ENCODE measurements at places on chromosomes 11 and 22.

DNA sequence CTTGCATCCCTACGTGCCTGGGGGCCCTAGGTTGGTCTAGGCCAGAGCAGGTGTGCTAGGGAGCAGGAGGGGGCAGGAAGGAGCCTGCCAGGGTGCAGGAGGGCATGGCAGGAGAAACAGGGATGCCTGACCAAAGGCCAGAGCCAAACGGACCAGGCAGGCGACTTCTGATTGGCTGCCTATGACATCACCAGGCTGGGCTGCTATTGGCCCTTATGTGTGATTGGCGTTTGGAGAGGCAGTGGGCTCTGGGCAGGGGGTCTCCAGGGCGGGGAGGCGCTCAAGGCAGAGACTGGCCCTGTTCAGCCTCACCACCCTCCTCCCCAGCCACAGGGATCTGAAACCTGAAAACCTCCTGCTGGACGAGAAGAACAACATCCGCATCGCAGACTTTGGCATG, 44.4 kb downstream of the MOB2 start:
- no peak for DNase-seq

DNA sequence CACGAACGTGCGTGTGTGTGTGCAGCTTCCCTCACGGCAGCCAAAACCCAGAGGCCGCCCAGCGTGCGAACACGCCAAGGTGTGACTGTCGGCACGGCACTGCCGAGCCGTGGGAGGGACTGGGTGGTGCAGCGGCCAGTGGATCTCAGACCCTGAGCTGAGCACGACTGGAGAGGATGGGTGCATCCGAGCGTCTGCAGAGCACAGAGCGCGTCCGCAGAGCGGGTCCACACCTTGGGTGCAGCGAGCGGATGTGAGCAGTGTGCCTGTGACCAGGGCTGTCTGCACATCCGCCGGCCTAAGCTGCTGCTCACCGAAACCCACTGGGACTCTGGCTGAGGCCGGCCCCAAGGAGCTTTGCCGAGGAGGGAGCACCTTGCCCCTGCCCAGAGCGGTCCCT, 22.7 kb downstream of the PTDSS2 start:
- no peak for DNase-seq

DNA sequence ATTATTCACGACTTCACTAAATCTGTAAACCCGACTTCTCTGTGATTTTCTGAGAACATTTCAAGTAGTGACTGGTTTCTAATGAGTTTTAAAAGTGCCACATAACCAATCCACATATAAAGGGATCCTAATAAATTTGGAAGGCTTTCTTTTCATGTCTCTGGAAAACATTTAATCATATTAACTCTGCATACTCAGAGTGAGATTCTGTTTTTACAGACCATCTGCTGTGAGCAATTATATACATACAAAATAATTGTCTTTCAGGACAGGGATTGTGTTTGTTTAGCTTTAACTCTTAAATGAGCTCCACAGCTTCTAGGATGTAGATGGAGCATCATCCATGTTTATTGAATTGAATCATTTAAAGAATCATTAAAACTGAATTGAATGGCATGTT, 65.1 kb downstream of the PRMT3 start:
- no peak for DNase-seq

GRCh38 chr22:38097058-38097457, 13.1 kb upstream of the SLC16A8 start:
- DNase-seq = no peak

DNA sequence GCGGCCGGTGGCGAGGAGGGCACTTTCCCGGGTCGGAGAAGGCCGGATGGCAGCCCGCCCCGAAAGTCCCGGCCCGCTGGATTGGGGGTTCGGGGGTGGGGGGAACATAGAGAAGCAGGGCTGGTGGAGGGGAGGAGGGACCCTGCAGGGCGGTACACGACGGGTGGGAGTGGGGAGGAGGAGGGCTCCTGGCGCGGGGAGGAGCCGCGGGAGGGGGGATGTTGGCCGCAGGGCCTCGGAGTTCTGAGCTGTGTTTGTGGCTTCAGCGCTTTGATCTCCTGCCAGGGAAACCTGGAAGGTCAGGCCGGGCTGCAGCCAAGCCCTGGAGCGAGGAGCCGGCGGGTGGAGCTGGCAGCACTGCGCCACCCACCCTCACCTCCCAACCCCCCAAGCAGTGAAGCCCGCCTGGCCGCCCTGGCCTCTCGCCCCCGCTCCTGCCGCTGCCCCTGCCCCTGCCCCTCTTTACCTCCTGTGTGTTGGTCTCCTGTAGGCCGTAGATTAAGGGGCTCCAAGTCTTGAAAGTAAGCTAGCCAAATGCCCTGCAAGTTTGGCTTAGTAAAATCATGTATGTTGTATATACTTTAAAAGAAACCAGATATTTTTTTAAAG, 30.9 kb downstream of the C22orf31 start:
- DNase-seq = peak; percentile 78

GRCh38 chr11:43585877-43586608, 94.5 kb upstream of the HSD17B12 start:
- DNase-seq = no peak

DNA sequence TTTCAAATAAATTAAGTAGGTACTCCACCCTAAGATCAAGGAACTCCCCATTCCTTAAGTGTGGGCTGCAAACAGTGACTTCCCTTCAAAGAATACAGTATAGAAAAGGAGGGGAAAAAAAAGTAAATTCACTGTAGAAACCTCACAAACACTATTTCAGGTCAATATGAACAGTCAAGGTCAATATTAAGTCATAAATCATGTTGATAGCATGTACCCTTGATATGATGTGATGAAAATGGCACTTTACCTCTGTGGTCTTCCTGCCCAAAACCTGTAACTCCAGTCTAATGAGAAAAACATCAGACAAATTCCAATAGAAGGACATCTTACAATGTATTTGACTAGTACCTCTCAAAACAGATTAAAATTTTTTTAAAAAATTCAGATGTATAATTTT, 8.2 kb downstream of the CKAP5 start:
- DNase-seq = no peak

DNA sequence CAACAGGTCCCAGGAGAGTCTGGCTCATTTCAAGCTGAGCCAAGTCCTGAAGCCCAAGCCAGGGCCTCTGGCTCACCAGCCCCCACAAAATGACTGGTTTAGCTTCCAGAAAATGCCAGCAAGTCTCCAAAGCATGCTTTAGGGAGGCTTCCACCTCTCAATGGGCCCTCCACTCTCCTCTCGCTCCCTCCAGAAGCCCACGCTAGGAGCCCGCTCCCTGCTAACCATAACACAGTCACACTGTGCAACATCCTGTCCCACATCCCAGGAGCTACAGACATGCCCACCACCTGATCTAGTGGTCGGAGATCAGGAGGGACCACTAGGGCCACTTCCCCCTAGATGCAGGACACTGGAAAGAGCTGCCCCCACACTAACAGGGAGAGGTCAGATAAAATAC, 6.9 kb downstream of the SULT4A1 start:
- no peak for DNase-seq

DNA sequence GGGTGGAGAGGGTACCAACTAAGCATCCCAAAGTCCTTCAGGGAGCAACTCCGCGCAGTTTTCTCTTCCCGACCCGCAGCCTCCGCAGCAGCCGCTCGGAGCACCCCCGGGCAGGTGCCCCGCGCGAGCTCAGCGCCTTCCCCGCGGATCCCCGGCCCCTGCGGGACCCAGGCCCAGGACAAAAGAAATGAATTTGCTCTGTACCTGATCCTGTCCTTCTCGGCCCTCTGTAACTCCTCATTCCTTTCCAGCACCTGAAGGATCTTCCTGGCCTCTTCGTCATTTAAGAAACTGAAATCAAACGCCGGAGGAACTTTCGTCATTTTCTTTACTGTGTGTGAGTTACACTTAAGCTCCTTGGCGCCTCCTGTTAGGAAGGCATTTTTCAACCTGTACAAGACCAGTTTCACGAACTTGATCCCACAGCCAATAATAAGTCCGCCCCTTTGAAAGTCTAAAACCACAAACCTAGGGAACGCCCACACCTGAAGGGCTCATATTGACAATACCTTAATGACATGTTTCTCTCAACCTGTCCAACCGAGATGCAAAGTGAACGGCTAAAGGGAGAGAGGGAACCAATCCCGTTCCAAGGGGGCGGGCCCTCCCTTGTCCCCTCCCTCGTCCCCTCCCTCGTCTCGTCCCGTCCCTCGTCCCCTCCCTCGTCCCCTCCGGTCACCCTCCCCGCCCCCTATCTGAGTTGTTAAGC, at the start of gene EXPH5:
EXPH5 (minus strand) TSS at position 555 of the 709 bp plus-strand sequence; CDS start at position 323, 232 bp downstream.
- DNase-seq = peak; percentile 83

DNA sequence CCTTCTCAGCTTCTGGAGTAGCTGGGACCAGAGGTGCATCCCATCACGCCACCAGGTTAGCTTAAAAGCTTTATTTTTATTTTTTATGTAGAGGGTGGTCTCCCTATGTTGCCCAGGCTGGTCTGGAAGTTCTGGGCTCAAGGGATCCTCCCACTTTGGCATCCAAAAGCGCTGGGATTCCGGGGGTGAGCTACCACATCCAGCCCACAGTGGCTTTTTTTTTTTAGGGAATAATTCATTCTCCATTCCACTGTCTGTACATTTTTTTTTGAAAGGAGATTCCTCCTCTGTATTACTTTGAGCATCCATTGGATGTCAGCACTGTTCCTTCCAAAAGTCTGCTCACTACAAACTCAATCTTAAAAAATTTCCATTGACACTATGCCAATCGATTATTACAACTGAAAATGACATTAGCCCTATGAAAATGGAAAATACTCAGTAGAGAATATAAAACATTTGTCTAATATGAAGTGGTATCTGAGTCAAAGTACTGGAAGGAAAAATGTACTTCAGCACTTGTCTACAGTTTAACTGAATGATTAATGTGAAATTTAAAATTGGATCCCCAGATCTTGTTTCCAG, 1.3 kb upstream of the LPXN start:
- no peak for DNase-seq

DNA sequence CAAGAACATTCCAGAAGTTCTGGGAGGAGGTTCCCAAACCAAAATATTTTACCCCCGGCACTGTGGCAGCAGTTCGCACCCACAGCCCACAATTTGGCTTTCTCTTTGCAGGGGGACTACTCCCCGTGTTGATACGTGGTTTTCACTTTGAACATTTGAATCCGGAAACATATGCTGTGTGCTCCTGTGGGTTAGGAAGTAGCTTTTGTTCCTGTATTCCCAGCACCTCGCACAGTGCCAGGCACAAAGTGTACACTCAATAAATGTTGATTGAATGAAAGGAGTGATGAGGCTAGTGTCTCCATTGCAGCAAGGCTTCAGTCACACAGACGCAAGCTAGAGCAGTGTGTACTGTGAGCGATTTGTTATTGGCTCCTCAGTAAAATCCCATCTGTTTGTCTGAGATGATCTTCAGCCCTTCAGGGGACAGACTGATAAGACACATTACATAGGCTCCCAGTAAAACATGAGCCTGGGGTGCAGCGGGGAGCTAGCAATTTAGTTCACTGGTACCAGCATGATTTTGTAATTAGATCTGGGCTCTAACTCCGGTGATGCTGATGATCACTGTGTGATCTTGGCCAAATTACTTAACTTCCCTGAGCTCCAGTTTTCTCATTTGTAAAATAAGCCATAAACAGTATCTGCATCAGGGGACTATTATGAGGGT, 2.2 kb downstream of the LAYN start:
- DNase-seq = no peak

GRCh38 chr11:15367695-15368094, 253.0 kb downstream of the INSC start:
- DNase-seq = no peak

DNA sequence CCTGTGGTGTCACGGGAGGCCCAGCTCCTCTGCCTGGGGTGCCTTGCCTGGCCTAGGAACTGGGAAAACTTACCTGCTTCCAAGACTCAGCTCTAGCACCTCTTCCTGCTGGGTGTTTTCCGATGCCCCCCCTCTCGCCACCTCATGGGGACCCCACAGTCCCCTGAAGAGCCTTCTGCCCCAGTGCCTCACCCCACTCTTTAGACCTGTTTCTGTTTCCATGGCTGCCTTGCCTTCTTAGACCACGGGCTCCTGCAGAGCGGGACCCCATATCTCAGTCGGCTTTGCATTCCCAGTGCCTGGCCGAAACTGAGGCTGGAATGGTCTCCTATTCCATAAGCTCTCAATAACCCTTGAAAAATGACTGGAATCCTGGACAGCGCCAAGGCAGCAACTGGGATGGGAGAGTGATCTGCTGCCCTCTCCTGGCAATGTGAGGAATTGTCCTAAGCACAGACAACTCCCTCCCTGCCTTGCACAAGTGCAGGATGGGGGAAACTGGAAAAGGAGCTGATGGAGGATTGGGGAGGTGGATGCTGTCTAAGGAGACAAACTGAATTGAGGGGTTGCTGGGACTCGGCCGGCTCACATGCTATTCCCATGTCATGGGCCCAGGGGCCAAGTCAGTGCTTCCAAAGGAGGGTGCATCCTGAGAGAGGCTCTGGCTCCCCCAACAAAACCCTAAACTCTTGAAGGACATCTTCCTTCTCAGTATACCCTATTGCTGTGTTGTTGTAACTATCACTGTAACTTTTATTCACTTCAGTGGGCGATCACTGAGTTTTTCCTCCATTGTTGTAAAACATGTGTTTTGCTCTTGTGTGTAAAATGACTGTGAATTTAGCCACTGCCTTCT, 26.6 kb upstream of the IL17RA start:
- DNase-seq = peak; percentile 76

DNA sequence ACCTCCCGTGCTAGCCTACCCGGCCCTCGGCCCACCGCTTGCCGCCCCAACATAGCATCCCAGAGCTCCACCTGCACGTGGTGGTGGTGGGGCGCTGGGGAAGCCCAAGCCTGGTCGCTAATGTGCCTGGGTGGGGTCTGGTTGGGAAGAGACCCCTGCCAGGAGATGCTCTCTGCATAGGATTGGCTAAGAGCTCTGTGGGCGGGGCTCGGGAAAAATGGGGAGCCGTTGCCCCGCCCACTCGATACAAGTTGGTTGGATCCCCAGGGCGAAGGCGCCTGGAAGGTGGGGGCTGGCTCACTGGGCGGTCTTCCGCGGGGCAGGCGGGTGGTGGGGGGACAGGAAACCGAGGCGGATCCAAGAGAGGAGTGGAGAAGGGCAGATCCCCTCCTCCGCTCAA, 7.6 kb downstream of the LRRC10B start:
- DNase-seq = peak; percentile 59

- DNase-seq = no peak
Measured at GRCh38 chr11:35629914-35630313, 11.7 kb downstream of the FJX1 start.

DNA sequence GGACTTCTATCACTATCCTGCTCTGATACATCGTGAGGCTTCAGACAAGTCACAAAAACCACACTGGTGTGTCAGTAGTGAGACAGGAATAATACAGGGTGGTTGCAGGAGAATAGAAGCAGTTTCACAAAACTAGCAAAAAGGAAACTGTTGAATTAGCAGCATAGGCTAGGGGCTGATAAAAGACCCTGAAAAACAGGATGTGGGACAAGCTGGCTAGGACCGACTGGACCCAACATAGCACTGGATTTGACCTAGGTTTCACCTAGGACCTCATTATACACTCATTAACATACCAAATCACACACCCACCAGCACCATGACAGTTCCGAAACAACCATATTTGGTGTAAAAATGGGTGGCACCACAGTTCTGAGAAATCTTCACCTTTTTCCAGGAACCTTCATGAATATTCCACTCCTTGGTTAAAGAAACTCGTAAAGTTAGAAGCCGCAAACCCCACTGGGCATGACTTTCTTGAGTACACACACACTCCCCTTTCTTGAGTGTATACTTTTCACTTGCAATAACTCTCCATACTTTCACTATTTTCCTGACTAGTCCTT, 76.2 kb downstream of the SLC1A2 start:
- no peak for DNase-seq

- DNase-seq = no peak
Measured at GRCh38 chr11:3359092-3359824, 19.7 kb downstream of the ZNF195 start.

- no peak for DNase-seq
Measured at GRCh38 chr11:102419181-102419580, 33.4 kb downstream of the TMEM123 start.

- no peak for DNase-seq
Measured at GRCh38 chr11:94130298-94131046, 1.8 kb downstream of the PANX1 start.
